ENCODE measurements at places on chromosomes 12 and 14. TPM values are rescaled to one million over a fixed set of nuclear protein-coding genes. Genes with fewer than 3 reads are reported as not detected.

Gene TUNAR
- total RNA-seq: not detected

Gene HHIPL1
- 0.24 TPM for total RNA-seq

Gene STXBP6
- total RNA-seq: 2.0 TPM

Gene GPHN
- 11.8 TPM for total RNA-seq

Gene OAS3
- total RNA-seq: 27.0 TPM

Gene KRT80
- total RNA-seq: 66.0 TPM

Gene TAS2R42
- not detected for total RNA-seq

Gene FGF6
- total RNA-seq: not detected

Gene TNFAIP2
- 358 TPM for total RNA-seq

Gene ACSM4
- not detected for total RNA-seq

Gene MIP
- total RNA-seq: not detected

Gene PTPN21
- 9.8 TPM for total RNA-seq

Gene OSBPL8
- total RNA-seq: 22.3 TPM

Gene INSM2
- total RNA-seq: not detected

Gene KRT75
- 0.13 TPM for total RNA-seq

Gene SIX6
- not detected for total RNA-seq

Gene RACGAP1
- 81.2 TPM for total RNA-seq

Gene DHRS4
- total RNA-seq: 51.1 TPM

Gene ADSS1
- 7.1 TPM for total RNA-seq

Gene ATL1
- total RNA-seq: 5.9 TPM

Gene AQP2
- not detected for total RNA-seq

Gene EFS
- not detected for total RNA-seq

Gene LRRK2
- 1.6 TPM for total RNA-seq

Gene GLI1
- total RNA-seq: 7.3 TPM

Gene KRT72
- total RNA-seq: not detected

Gene MAP1LC3B2
- total RNA-seq: 1.7 TPM

Gene TAS2R30
- total RNA-seq: not detected

Measured in A549 treated with ZK216348 at 1 μM for 4 hours (cell line).